ENCODE measurements at places on chromosomes 2 and 18. TPM values are rescaled to one million over a fixed set of nuclear protein-coding genes. Genes with fewer than 3 reads are reported as not detected.

The ZSCAN30 gene
- 7.5 TPM for total RNA-seq

The CRIM1 gene
- 273 TPM for total RNA-seq

The ADAM17 gene
- 16.4 TPM for total RNA-seq

The ROCK2 gene
- 33.0 TPM for total RNA-seq

The GIGYF2 gene
- total RNA-seq: 27.5 TPM

The DCC gene
- not detected for total RNA-seq

The CD8B gene
- not detected for total RNA-seq

The AMMECR1L gene
- total RNA-seq: 20.6 TPM

The CFC1 gene
- total RNA-seq: not detected

The ATP8B1 gene
- 30.9 TPM for total RNA-seq

The PTPN2 gene
- total RNA-seq: 81.8 TPM

The AGXT gene
- not detected for total RNA-seq

The CDKL4 gene
- 2.0 TPM for total RNA-seq

The EPB41L3 gene
- 90.9 TPM for total RNA-seq

The CCNT2 gene
- total RNA-seq: 14.2 TPM

The FBXO15 gene
- total RNA-seq: not detected

The CYB5A gene
- total RNA-seq: 58.1 TPM

The TTN gene
- 7.6 TPM for total RNA-seq

The NEU2 gene
- total RNA-seq: not detected

The GREB1L gene
- total RNA-seq: 2.2 TPM

The UGT1A8 gene
- not detected for total RNA-seq

The HOXD13 gene
- total RNA-seq: not detected

The DNAJC5G gene
- total RNA-seq: not detected

The NT5C1B gene
- total RNA-seq: not detected

The FEV gene
- total RNA-seq: not detected

The TEKT4 gene
- not detected for total RNA-seq

The TNFRSF11A gene
- total RNA-seq: 2.7 TPM

The EMILIN1 gene
- total RNA-seq: 301 TPM

The EHBP1 gene
- 19.9 TPM for total RNA-seq

The ABCB11 gene
- total RNA-seq: not detected

The TCF7L1 gene
- 10.3 TPM for total RNA-seq

The C2orf74 gene
- 7.2 TPM for total RNA-seq

The CEP76 gene
- total RNA-seq: 10.3 TPM

The TLX2 gene
- not detected for total RNA-seq

The MC2R gene
- total RNA-seq: not detected

The DSC2 gene
- total RNA-seq: 4.4 TPM

The RSAD2 gene
- total RNA-seq: 0.32 TPM

The KRCC1 gene
- total RNA-seq: 3.1 TPM

The STEAP3 gene
- total RNA-seq: 34.5 TPM

The C2orf69 gene
- 1.9 TPM for total RNA-seq

The NYAP2 gene
- not detected for total RNA-seq

The DSEL gene
- 19.1 TPM for total RNA-seq

The ZSWIM2 gene
- total RNA-seq: not detected

The LRRC30 gene
- total RNA-seq: not detected

The OR6B2 gene
- not detected for total RNA-seq

The DYSF gene
- total RNA-seq: 58.3 TPM

The ANKRD30B gene
- total RNA-seq: not detected

The BCL11A gene
- total RNA-seq: 0.11 TPM

The TMEM18 gene
- total RNA-seq: 6.4 TPM
